ENCODE measurements at places on chromosomes 1 and 21.

DNA sequence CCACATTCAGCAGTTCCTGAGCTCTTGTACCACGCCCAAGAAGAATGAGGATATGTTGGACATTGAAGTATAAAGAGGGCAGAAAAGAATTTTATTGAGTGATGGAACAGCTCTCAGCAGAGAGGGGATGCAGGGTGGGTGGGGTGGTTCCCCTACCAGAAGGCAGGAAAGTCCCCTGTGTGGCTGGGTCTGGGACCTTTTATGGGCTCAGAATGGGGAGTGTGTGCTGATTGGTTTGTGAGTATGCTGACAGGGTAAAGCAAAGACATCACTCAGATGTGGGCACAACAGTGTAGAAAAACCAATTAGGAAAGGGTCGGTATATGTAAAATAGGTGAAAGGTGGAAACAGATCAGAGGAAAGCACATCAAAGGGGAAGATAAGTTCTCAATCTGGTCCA lies 62.2 kb downstream of the SGIP1 start:
- no peak for DNase-seq

- DNase-seq = peak; percentile 46
Observed at GRCh38 chr1:12056331-12056841, 6.7 kb upstream of the TNFRSF8 start.

DNA sequence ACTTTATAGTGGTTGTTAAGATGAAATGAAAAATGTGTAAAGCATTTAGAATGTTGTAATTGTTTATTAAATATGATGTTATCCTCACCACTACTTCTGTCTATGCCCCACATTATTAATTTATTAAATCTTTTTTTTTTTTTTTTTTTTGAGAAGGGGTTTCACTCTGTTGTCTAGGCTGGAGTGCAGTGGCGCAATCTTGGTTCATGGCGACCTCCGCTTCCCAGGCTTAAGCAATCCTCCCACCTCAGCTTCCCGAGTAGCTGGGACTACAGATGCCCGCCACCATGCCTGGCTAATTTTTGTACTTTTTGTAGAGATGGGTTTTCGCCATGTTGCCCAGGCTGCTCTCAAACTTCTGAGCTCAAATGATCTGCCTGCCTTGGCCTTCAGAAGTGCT lies 7.5 kb downstream of the KCNA10 start:
- DNase-seq = no peak

GRCh38 chr21:43367296-43367695 lies 59.6 kb downstream of the SIK1 start:
- no peak for DNase-seq

- DNase-seq = no peak
Observed at GRCh38 chr1:89955311-89956205, 39.4 kb upstream of the ZNF326 start.

GRCh38 chr1:157418231-157418630 lies 134.1 kb downstream of the FCRL5 start:
- DNase-seq = no peak

- no peak for DNase-seq
Observed at GRCh38 chr1:185631843-185632242, 102.3 kb upstream of the HMCN1 start.

- peak; percentile 13 for DNase-seq
Observed at GRCh38 chr1:171188388-171189266, 3.5 kb downstream of the FMO2 start.

DNA sequence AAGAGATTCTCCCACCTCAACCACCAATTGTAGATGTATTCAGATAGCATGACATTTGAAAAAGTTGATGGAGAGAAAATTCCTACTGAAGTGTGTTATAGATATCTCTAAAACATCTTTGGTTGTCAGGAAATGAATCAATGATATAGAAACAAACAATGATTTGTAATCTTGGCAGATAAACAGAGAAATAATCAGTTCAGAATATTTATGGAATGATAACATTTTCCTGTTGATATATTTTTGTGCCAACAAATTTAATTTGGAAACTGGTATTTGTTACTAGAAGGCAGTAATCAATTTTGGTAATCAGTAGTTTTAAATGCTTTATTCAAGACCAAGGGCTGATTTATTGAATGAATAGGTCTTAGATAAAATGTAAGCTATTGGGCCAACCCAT lies 695.6 kb downstream of the USP25 start:
- no peak for DNase-seq

GRCh38 chr1:216914974-216915373 lies 191.7 kb upstream of the ESRRG start:
- no peak for DNase-seq

- DNase-seq = no peak
Observed at GRCh38 chr1:147046189-147046862, 108.2 kb downstream of the NBPF12 start.

- no peak for DNase-seq
Observed at GRCh38 chr1:37033355-37034101, 787 bp downstream of the GRIK3 start.

DNA sequence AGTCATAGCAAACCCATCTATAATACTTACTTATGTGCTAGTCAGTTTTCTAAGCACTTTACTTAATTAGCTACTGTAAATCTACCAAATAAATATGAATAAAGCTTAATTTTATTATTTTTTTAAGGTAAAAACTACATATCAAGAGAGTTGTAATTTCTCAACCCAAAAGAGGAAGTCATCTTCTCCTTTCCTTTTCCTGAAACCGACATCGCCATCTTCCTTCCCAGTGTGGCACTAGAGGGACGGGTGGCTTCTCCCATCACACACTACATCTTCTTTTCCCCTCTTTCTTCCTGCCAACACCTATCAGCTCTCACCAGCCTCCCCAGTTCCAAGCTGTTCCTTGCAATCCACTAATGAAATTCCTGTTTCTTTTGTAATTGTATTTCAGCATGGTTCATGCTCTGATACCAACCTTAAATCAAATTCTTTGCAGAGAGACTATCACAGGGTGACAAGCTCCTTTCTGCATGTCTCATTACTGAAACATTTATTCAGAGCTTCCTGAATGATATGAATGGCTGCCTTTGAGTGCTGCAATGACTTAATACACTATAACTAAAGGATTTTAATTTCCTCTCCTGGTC lies 251.6 kb upstream of the FAM78B start:
- DNase-seq = no peak

GRCh38 chr1:98965394-98965793 lies 39.3 kb downstream of the PLPPR5 start:
- DNase-seq = no peak

- DNase-seq = no peak
Observed at GRCh38 chr21:44790368-44790767, 11.3 kb downstream of the UBE2G2 start.

- no peak for DNase-seq
Observed at GRCh38 chr1:241606544-241606943, 33.6 kb downstream of the CHML start.

GRCh38 chr1:175158170-175158591 lies 34.4 kb downstream of the KIAA0040 start:
- DNase-seq = no peak

GRCh38 chr21:19420565-19420964 lies 1017.0 kb upstream of the TMPRSS15 start:
- DNase-seq = no peak

Data from activated T-cell treated with anti-CD3 and anti-CD28 coated beads for 48 hours (primary cell).